AG10803 (cell line): ENCODE measurements at places on chromosomes 4 and X.
A peak's percentile ranks its signal among the peaks of the same experiment; 100 is the strongest.

DNA sequence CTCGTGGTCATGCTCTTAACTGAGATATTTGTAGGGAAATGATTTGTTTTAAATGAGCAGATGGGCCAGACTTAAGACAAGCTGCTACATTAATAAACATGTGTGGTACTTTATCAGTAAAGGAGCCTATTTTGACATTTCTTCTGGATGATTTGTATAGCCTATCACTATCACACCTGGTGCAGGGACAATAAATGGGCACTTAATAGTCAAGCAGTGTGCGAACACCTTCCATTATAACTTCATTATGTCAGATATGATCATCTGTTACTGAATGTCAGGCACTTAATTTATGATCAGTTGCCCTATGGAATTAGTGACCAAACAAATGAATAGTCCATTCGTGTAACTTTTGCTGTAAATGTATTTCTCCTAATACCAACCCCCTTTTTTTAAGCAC is 628.8 kb downstream of the ADGRL3 start:
- no peak for DNase-seq

DNA sequence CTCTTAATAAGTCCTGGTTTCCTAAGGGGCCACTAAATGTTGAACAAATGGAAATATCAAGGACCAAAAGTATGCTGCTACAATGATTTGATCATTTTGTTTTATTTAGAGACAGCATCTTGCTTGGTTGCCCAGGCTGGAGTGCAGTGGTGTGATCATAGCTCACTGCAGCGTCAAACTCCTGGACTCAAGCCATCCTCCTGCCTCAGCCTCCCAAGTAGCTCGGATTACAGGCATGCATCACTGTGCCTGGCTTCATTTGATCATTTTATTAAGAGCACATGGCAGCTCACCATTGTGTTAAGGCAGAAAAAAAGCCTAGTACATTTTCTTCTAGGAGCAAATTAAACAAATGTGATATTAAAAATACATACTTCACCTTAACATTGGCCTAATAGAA is 52.7 kb downstream of the DCLK2 start:
- DNase-seq, result peak; percentile 83

- no peak for DNase-seq
These were observed 96.2 kb downstream of the CDS1 start for GRCh38 chr4:84678976-84679744.

DNA sequence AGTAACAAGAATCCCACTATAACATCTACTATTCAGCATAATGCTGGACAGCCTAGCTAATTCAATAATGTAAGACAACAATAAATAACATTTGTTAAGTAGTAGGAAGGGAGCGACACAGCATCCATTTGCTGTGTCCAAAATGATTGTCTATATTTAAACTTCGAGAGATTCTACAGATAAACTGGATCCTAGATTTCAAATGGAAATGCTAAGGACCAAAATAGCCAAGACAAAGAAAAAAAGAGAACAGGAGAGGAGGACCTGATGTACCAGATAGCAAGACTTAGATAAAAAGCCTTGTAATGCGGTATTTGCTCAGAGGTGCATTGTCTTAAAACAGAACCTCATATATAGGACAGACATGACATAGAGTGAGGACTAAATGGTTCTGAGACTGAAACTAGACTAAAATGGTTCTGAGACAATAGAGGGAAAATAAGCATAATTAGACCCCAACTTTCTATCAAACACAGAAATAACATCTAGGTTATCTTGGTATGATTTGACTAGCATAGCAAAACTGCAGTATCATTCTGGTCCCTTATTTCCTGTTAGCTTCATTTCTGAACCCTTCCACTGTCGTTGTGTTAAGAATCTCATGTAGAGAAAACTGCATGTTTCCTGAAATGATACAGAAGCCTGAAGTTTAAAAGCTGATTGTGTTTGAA is 3.8 kb downstream of the HPGDS start:
- no peak for DNase-seq

DNA sequence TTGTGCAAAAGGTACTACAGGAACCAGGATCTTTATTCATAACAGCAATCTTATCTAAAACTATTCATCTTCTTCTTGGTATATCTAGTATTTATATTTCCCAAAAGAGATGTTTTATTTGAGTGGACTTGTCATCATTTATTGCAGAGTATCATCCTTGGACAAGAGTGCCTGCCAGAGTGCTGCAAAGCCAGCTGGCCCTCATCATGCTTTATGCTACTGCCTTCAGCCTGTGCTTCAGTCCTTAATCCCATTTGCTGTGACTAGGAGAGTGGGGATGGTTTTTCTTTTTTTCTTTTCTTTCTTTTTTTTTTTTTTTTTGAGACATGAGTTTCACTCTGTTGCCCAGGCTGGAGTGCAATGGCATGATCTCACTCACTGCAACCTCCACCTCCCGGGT is 33.5 kb upstream of the ELF2 start:
- no peak for DNase-seq

DNA sequence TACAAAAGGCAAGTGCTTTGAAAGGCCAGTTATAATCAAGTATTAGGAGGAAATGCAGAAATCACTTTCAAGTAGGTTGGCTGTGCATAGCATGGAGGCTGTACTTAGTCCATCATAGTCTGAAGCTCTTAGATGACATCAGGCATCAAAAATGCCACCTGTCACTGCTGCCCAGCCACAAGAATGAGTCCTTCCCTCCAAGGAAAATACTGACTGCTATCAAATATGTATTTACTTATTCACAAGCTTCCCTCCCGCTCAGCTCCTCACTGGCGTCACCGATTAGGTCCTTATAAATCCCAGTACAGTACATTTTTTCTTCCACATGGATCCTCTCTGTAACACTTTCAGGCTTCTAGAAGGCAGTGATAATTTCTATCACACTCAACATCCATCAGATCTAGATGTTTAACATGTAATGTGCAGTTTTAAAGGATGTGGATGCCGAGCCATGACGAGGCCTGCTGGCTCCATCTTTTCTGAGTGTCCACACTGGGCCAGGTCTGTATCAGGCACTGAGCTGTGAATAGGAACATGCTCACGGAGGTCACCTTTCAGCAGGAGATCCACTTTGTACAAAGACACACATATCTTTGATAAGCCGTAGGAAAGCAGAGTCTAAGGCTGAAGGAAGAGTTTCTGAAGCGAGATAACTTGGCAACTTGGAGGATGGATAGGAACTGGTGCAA is 121.9 kb downstream of the PALLD start:
- peak; percentile 73 for DNase-seq

DNA sequence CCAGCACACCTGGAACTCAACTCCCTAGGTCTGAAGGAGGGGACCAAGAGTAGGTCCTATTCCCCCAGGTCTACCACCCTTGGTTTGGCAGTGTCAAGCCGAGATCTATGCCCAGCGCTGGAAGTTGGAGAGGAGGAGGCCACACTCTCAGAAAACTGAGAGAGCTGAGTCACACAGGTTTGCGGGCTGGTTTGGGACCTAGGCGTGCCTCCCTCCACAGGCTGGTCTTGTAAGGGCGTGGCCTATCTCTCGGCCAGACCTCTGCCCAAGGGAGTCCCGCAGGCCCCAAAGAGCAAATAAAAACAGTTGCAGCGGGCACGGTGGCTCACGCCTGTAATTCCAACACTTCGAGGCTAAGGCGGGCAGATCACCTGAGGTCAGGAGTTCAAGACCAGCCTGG is 52.9 kb upstream of the INTU start:
- no peak for DNase-seq

- DNase-seq, result peak; percentile 26
These were observed 291.9 kb downstream of the BMPR1B start for GRCh38 chr4:95049551-95050233.

DNA sequence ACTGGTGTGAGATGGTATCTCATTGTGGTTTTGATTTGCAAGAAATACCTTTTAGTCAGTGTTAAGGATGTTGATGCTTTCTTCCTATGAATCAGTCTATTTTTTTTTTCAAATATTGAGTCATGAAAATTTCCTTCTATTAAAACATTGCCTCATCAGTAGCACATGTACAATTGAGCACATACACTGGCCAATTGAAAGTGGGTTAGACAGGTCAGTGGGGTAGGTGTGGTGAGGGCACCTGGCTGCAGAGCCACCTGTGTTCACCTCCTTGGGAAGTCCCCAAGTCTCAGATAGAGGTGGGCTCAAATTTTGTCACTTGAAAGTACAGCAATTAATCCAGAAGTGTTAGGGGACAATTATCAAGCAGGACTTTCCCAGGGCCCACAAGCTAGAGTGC is 243.7 kb downstream of the SPRY1 start:
- peak; percentile 35 for DNase-seq

- DNase-seq, result peak; percentile 68
These were observed 1.2 kb downstream of the PPARGC1A start for GRCh38 chr4:23888421-23889319.

- peak; percentile 88 for DNase-seq
These were observed 52.8 kb upstream of the POU4F2 start for GRCh38 chr4:146585761-146586333.

DNA sequence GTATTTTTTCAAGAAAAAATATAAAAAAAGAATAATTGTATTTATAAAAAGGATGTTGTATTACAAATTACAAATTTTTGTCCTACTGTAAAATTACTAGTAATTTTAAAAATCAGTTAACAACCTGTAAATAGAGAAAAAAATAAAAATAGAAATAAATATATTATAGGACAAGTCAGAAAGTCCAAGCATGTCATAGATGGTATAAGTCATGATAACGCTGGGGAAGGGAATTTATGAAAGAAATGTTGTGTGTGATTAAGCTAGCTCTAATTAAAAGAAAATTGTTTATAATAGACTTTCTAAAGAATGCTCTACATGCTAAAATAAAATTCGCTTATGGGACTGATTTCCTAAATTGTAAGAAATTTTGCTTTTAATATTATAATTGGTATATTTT is 2329.9 kb downstream of the ARAP2 start:
- no peak for DNase-seq

- DNase-seq, result peak; percentile 76
These were observed 31.5 kb downstream of the PALLD start for GRCh38 chr4:168528131-168528949.

DNA sequence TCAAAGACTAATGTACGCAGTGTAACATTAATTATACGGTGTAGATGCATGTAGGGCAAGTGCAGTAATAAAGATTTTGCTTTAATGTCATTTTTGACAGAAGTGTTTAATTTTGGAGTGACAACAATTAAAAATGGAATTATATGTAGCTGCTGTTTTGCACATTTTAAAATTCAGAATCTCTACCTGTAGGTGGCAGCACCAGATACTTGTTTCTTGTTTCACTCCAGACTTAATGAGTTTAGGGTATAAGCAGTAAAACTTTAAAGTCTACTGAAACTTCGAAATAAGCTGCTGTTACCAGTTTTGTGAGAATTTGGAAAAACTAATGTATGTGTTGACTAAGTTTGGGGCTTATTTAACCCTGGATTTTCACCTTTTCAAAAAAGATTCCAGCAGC is 144.9 kb downstream of the POLA1 start:
- peak; percentile 31 for DNase-seq

DNA sequence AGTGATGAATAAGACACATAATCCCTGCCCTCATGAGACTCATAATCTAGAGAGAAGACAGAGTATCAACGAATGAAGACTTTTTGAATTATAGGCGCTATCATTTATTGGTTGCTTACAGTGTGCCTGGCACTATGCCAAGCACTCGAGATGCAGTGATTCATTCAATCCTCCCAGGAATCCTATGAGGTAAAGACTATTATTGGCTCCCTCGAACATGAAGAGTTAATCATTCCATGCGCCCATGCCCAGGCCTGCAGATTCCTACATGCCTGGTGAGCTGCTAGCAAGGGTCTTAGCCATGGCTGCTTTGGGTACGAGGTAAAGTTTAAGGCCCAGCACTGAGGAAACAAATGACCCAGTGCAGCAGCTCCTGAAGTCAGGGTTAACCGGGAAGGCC is 47.0 kb downstream of the TEX13B start:
- peak; percentile 4 for DNase-seq

DNA sequence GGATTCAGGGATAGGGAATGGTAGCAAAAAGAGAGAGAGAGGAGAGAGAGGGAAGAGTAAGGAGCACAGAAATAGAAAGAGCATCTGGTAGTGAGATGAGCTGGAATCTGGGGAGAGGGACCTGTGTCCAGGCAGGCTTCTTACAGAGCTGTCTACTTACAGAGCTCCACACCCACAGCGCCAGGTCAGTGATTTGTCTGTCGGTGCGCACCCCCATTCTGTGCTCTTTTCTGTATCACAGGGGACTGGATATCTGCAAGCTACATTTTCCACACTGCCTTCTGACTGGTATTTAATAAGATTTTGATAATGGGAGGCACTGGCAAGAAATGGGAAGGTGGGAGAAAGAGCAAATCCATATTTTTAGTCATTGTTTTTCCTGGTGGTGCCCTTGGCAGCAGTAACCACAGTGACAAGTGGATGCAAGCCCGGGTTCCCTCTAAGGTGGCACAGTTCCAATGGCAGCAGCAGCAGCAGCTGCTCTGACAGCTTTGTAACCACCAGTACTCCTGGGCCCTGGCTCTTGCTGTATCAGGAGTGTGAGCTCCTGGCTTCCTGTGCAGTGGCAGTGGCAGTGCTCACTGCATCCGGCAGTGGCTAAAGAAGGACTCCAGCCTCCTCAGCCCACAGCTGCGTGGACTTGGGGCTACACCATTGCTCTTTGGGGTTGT is 300.5 kb downstream of the TRIML1 start:
- DNase-seq, result peak; percentile 40

GRCh38 chrX:22516893-22517292 is 244.2 kb downstream of the CBLL2 start:
- no peak for DNase-seq

DNA sequence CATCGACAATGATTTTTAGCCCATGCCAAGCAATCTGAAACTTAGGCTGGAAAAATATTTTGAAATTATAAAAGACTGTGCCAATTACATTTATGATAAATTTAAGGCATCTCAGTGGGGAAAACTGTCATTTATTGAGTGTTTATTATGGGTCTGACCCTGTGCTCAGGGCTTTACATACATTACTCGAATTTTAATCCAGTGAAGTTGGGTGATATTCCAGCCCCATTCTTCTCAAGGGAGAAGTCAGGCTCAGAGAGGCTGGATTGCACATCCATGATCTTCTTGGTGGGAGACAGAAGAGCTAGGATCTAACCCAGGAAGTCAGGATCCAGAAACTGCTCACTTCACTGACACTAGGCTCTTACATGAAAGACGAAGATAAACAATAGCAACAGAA is 260.8 kb downstream of the QDPR start:
- DNase-seq, result no peak

GRCh38 chr4:57048590-57049304 is 61.4 kb downstream of the IGFBP7 start:
- DNase-seq, result peak; percentile 68
